ENCODE measurements at places on chromosomes 1 and 21.

DNA sequence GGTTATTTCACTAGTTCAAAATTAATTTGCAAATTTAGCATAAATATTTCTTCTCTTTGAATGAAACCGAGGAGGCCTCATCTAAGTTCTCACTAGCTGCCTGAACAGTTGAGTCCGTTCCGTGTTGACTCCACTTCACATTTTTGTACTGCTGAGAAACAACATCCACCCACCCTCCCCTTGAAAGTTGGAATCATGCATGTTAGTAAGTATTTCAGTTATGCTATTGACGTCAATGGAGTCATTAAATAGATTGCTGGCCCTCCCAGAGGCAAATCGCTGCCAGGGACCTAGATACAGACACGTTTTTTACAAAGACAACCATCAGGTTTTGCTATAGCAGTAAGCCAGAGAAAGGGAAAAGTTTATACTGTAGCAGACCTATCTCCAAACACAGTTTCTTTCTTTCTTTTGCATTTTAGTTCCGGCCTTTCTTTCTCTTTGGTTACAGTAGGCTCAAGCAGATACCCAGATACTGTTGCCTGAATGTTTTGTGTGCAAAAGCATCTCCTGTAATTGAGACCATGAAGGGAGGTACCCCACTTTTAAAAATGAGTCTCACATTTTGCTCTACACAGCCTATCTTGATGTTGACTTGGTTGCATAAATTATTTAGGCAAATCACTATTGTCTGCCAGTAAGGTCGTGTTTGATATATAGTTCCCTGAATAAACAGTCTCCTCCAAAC, 262.6 kb upstream of the SGIP1 start:
- DNase-seq: no peak

DNA sequence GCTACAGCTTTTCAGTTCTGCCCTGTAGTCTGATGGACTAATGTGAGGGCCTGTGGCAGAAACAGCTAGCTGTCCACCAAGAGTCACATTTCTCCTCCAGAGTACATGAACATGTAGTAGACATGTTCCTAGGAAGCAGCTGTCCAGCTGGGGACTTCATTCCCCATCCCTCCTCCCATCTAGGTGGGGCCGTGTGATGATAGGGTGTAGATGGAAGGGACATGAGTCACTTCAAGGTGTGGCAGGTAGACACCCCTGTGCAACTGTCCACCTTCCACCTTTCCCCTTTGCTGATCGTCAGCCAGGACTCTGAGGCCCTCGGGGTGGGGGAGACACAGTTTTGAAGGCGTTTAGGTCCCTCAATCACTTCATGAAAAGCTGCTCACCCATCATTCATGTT, 3.6 kb upstream of the RD3 start:
- DNase-seq: no peak

- no peak for DNase-seq
Observed at GRCh38 chr1:230376296-230376695, 49.8 kb downstream of the PGBD5 start.

GRCh38 chr1:231546693-231547092, 18.2 kb downstream of the TSNAX start:
- no peak for DNase-seq

GRCh38 chr1:218633238-218633988, 288.3 kb downstream of the TGFB2 start:
- DNase-seq: no peak

- DNase-seq: no peak
Observed at GRCh38 chr1:226004396-226004795, 5.3 kb upstream of the SDE2 start.
